ENCODE measurements at places on chromosomes 16 and 17.

- DNase-seq: no peak
These were observed 2.2 kb downstream of the MMP28 start for GRCh38 chr17:35793257-35793656.

GRCh38 chr17:8580952-8581658, 49.4 kb downstream of the MYH10 start:
- DNase-seq: no peak

DNA sequence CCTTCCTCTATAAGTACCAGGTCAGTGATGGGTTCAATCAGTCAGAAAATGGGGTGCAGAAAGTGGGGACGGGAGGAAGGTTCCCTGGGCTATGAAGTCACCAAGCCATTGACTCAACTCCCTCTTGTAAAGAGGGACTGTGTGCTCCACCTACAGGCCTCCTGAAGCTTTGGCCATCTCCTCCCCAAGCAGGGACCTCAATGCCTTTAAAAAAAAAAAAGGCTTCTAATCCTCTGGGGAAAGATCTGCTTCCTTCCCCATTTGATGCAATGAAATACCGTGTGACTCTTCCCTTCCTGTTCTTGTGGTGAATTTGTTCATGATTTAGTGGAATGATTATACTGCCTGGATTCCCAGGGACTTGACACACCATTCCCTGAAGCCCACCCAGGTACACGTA, 30.8 kb downstream of the VWA3A start:
- DNase-seq: no peak

- no peak for DNase-seq
These were observed 56.1 kb downstream of the RMI2 start for GRCh38 chr16:11401161-11402050.

- DNase-seq: no peak
These were observed 394.8 kb downstream of the KCNJ2 start for GRCh38 chr17:70564006-70564620.

DNA sequence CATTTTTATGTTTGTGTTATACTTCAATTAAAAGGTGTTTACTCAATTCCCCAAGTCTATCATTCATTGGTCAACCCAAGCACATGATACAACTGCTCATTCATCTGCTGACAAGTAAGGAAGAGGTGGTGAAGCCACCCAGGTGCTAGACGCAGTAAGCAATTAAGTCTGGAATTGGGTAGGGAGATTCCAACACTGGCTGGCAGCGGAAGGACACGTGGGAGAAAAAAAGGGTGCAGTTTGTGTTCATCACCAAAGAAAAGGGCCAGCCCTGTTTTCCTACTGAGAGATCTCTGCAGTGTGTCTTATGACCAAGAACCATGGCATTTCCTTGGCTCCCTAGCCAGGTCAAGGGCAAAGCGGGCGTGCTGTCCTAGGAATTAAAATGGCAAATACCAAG, 11.8 kb upstream of the ZNF23 start:
- DNase-seq: no peak

GRCh38 chr16:12794486-12795387, 8.9 kb downstream of the CPPED1 start:
- DNase-seq: no peak

DNA sequence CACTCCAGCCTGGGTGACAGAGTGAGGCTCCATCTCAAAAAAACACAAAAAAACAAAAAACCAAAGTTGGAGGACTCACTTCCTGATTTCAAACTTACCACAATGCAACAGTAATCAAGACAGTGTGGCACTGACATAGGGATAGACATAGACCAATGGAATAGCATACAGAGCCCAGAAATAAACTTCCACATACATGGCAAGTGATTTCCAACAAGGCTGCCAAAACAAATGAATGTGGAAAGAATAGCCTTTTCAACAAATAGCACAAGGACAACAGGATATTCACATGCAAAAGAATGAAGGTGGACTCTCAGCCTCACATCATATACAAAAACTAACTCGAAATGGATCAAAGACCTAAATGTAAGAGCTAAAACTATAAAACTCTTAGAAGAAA, 36.8 kb upstream of the RASD1 start:
- DNase-seq: no peak

DNA sequence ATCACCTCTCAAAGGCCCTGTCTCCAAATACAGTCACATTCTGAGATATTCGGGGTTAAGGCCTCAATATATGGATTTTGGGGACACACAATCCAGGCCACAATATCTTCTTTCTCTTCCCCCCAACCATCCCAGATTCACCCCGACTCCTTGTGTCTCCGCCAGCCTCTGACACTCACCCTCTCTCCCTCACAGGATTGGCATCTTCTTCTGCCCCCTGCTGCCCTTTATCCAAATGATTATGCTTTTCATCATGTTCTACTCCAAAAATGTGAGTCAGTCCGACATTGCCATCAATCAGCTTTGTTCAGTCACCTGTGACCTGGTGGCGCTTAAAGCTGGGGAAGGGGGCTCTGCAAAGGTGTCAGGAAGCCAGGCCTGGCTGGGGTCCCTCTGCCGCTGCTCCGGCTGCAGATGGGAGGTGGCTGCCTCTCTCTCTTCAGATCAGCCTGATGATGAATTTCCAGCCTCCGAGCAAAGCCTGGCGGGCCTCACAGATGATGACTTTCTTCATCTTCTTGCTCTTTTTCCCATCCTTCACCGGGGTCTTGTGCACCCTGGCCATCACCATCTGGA, 35.1 kb downstream of the GDE1 start:
- DNase-seq: no peak
